ENCODE measurements at places on chromosomes 11 and 22. TPM values are rescaled to one million over a fixed set of nuclear protein-coding genes. Genes with fewer than 3 reads are reported as not detected.

FAM168A gene
- 17.9 TPM for total RNA-seq

UBQLN3 gene
- total RNA-seq = 0.08 TPM

FUT4 gene
- total RNA-seq = 5.1 TPM

RNF215 gene
- 4.9 TPM for total RNA-seq

TUBGCP6 gene
- total RNA-seq = 126 TPM

CNIH2 gene
- 4.1 TPM for total RNA-seq

CRYBB3 gene
- total RNA-seq = not detected

CNTN5 gene
- not detected for total RNA-seq

TRIM29 gene
- not detected for total RNA-seq

RPLP2 gene
- total RNA-seq = 5,390 TPM
